Smooth muscle cell of trachea (primary cell): ENCODE measurements at places on chromosomes 5 and 9. TPM values are rescaled to one million over a fixed set of nuclear protein-coding genes. Genes with fewer than 3 reads are reported as not detected.

The DPP7 gene
- total RNA-seq: 89.9 and 123 TPM in 2 replicates

The GOLGA2 gene
- total RNA-seq: 114 and 127 TPM in 2 replicates

The CYLC2 gene
- not detected in 2 replicates for total RNA-seq

The SERINC5 gene
- 12.2 and 14.1 TPM in 2 replicates for total RNA-seq

The FANCG gene
- total RNA-seq: 11.7 and 23.1 TPM in 2 replicates

The GPR150 gene
- 0.29 and 0.66 TPM in 2 replicates for total RNA-seq
